ENCODE measurements at places on chromosomes 5 and 9.

GRCh38 chr9:37241340-37241739 is 121.0 kb downstream of the ZCCHC7 start:
- DNase-seq = no peak

DNA sequence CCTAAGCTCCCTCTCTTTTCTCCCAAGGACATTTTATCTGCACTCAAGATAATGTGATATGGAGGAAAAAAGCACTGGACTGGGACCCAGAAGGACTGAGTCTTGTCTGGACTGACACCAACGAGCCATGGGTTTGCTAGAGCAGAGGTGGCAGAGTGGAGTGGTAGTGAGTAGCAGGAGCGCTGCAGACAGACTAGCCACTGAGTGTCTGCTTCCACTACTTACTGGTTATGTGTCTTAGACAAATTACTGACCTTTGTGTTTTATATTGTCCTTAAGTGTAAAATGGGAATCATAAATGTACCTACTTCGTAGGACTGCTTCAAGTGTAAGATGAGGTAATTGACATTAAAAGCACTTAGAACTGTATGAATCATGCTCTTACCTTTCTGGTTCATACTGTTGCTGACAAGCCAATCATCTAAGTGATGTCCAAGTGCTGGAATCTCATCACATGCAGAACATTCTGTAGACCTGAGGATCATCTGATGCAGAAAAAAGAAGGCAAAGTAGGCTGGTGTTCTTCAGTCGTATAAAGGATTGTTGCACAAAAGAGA is 12.5 kb upstream of the PRLR start:
- no peak for DNase-seq

DNA sequence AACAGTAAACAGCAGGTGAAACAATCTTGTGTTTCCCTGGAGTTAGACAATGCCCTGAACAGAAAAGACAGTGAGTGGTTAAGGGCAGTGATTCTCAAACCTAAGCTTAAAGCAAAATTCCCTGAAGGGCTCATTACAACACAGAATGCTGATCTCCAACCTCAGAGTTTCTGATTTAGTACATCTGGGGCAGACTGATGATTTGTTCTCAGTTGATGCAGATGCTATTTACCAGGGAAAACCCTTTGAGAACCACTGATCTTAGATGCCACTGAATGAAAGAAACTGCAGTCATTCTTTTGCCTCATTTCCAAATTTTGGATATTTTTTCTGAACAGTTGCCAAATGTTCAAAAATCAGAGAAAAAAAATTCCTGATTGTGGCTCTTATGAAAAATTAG is 18.7 kb upstream of the ADAM19 start:
- no peak for DNase-seq

GRCh38 chr9:6630502-6631206 is 14.9 kb downstream of the GLDC start:
- no peak for DNase-seq

GRCh38 chr5:102561894-102562760 is 63.3 kb upstream of the SLCO6A1 start:
- DNase-seq = peak; percentile 24

- no peak for DNase-seq
Observed at GRCh38 chr5:159324102-159324755, 6.1 kb downstream of the IL12B start.

GRCh38 chr5:142290577-142291299 is 34.1 kb downstream of the SPRY4 start:
- no peak for DNase-seq

DNA sequence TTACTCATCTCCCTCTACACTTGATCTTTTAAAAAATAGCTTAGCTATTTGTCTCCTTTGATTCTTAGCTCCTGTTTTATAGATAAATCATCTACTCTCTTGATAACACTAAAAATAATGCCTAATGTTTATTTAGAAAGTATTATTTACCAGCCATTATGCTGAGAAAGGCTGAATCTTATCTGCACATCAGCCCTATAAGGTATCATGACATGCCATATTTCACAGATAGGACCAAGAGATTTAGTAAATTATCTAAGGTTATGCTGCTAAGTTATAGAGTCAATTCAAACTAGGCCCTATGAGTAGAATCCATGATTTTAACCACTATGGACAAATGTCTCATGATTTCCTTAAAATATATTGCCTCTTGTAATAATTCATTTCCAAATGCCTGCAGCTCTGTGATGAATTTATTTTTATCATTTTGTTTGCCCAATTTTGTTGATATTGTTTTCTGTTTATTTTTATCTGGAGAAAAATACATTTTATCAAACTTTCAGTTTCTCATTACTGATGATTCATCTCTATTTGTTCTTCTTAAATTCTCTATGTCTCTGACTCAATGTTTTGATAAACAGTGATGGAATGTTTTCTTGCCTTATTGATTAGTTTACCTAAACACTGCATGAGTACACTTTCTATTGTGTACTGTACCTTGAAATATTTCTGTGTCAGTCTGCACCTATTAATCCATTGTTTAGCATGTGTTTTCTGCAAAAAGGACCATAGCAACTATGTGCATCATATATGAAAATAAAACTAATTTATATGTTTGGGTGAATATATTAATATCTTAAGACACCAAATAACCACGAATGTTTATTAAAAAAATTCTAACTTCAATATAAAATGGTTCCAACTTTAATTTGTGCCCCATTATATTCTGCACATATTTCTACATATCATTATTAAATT is 300.8 kb downstream of the CDH9 start:
- DNase-seq = no peak

DNA sequence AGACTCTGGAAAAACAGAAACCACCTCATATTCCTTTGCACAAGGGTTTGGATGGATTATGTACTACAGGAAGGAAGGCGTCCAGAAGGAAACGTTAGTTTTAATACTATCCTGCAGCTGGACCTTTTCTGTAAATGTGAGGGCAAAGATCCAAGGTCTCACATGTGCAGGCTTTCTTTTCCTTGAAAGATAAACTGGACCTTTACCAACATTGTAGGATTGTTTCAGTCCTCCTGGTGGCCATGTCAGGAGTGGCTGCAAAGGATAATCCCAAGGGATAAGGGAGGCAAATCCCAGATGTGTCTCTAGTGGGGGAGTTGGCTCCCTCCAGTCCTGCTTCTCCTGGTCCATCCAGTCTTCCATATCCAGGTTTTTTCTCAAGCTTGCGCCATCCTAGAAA is 397.5 kb downstream of the HTR1A start:
- no peak for DNase-seq

DNA sequence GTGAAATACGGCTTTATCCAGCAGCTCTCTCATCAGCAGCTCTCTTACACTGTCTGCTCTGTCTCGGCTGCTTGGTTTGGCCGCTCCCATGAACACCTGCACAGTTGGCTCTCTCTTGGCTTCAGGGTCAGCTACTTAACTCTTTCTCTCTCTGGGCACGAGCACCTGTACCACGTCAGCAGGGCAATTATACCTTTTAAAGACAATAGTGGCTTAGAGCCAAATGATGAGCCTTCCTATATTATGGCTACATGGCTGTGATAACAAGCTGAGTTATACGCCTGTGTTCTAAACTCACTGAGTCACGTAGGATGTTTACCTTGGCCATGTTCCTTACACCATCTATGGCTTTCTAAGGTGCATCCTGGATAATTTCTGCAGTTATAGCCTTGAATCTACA is 69.2 kb upstream of the CTNND2 start:
- DNase-seq = no peak

- no peak for DNase-seq
Observed at GRCh38 chr9:135216791-135217441, 129.4 kb downstream of the OLFM1 start.

DNA sequence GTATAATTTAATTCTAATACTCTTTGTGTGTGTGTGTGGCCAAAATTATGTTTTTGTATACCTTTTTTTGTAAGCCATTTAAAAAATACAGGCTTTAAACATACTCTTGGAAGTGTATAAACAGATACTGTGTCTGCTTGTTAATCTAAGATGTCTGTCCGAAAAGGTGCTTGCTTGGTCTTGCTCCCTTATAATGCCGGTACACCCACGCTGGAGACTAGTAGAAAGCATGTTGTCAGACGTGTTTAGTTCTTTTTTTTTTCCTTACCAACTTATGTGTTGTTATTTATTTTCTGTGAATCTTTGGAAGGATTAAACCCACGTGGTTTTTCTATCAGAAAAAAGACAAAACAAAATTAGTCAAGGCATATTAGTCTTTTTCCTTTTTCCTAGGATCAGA is 9.5 kb downstream of the GAPVD1 start:
- no peak for DNase-seq
